ENCODE measurements at places on chromosomes 7 and 10.

- no peak for DNase-seq
Measured at GRCh38 chr7:35681231-35682029, 13.5 kb downstream of the HERPUD2 start.

- DNase-seq: no peak
Measured at GRCh38 chr7:105524840-105525239, 2.8 kb upstream of the PUS7 start.

- DNase-seq: no peak
Measured at GRCh38 chr10:10392511-10392910, 625.2 kb upstream of the CELF2 start.

DNA sequence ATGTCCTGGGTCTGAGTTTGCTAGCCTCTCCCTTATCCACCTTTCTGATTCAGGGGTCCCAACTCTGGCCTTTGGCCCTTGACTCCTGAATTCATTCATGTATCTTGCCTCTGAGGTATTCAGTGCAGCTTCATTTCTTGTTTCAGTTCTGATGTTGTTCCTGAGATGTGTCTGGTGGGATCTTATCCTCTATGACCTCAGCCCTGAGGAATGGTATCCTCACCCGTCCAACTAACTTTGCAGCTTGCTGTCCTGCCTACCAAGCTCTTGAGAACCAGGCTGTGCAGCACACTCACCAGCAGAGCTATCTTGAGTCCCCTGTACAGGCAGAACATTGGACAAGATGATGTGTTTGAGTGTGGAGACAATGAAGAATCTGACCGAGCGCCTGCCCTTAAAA is 13.8 kb downstream of the SUFU start:
- DNase-seq: no peak

DNA sequence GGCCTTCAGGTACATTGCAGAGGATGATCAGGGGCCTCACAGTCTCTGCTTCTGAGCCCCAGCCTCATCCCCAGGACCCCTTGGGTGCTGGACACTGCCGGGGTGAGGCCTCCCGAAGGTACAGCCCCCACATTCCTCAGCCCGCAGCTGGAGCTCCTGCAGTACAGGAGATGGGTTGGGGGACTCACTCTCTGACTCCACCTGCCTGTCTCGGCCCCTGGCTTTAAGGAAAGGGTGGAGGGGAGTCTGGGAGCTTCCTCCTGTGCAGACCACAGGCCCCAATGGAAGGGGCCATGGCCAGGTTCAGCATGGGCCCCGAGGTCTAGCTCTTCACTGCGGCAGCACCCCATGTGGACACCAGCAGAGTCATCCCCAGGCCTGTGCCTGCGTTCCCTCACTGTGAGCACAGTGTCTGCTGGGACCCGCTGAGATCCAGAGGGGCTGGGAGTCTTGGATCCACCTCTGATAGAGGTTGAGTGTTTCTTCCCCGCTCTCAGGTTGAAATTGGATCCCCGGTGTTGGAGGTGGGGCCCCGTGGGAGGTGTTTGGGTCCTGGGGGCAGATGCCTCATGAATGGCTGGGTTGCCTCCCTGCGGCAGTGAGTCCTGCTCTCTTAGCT is 99.9 kb downstream of the PRKAG2 start:
- no peak for DNase-seq

DNA sequence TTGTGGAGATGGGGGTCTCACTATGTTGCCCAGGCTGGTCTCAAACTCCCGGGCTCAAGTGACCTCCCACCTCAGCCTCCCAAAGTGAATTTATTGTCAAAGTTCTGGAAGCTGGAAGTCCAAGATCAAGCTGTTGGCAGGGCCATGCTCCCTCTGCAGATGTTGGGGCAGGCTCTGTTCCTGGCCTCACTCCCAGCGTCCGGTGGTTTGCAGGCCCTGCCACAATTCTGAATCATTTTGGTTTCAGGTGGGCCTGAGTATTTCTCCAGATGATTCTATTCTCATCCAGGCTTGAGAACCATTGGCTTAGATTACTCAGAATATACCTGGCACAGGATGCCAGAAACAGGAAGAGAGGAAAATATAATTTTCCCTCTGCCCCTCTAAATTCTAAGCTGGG is 737.4 kb downstream of the TNS3 start:
- DNase-seq: no peak

DNA sequence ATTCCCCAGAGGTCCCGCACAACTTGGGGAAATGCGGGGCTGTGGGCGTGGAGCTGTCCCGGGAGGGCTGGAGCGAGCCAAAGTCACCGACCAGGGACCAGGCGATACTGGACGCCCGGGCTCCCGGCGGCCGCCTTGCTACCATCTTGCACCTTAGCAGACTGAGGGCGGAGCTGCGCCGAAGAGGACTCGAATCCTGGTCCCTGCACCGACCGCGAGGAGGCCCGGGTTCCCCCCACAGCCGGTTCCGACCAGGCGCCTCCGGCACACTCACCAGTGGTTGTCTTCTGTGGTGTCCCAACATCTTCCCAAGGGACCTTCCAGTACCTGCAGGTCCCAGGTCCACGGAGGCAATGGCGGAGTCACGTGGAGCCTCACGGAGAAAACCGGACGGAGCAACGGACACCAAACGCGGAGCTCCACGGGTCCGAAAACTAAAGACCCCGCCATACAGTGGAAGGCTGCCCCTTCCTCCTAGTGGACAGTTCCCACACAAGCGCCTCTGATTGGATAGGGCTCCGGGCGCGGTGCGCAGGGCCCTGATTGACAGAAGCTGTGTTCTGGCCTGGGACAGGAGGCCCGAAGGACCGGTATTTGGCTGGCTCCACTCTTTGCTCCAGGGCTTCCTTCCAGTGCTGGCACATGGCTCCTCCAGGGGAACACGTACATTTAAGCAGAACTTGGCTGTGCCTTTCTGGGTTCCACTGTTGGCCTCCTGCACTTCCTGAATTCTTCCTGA is 124.6 kb upstream of the ZNF479 start:
- no peak for DNase-seq

- no peak for DNase-seq
Measured at GRCh38 chr7:76056241-76056640, 8.3 kb downstream of the MDH2 start.

DNA sequence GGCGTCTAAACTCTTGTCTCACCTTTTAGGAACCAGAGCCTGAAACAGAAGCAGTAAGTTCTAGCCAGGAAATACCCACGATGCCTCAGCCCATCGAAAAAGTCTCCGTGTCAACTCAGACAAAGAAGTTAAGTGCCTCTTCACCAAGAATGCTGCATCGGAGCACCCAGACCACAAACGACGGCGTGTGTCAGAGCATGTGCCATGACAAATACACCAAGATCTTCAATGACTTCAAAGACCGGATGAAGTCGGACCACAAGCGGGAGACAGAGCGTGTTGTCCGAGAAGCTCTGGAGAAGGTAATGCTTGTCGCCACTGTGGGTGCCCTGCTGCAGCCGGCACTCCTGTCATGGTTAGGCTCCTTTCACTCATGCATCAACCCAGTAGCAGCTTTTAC is 113.1 kb downstream of the ZMYND11 start:
- DNase-seq: no peak

All from right renal pelvis (tissue), 4 donors.